ENCODE measurements at places on chromosomes 3 and 15. TPM values are rescaled to one million over a fixed set of nuclear protein-coding genes. Genes with fewer than 3 reads are reported as not detected.

DNA sequence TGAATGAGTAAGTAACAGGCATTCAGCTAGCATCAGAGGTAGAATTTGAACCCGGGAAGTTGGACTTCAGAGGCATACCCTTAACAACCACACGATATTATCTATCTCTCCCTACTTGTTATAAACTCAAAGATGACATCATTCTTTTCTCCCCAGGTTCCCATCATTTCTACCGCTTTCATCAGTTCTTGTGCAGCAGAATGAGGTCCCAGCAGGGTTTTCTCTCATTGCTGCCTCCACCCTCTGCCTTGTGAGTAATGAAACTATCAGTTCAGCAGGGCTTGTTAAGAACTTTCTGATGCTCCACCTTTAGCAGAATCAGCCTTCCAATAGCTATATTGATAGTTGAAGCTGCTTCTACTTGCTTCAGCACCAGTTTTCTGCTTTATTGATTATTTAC is 487.5 kb upstream of the KCNMB2 start:
- no peaks in the 10 kb centered on the region for H3K27me3 ChIP-seq
- H3K36me3 ChIP-seq: no peaks in the 10 kb centered on the region

DNA sequence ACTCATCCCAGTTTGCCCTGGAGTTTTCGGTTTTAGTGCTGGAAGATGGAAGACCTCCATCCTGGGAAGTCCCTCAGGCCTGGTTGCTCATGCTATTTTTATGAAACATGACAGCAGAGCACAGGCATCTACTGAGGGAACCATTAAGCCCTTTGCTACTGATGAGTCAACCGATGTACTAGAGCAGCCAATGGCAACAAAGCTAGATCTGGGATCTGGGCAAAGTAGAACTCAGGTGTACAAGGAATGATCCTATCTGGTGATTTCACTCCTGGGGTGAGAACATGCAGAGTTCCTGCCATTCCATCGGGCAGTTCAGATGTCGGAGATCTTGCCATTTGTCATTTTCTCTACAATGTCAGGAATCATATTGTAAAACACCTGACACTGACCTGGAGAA is 166.2 kb upstream of the NSMCE3 start:
- DNase-seq: no peak
- H3K36me3 ChIP-seq: no peaks in the 10 kb centered on the region
- H3K27ac ChIP-seq: no peak overlapping the region
- no peaks in the 10 kb centered on the region for H3K4me1 ChIP-seq

GRCh38 chr3:11523572-11524101 is 120.1 kb downstream of the VGLL4 start:
- no peak for DNase-seq
- H3K4me1 ChIP-seq: no peaks in the 10 kb centered on the region
- no peaks in the 10 kb centered on the region for H3K36me3 ChIP-seq
- H3K27me3 ChIP-seq: no peaks in the 10 kb centered on the region
- no peak overlapping the region for H3K4me3 ChIP-seq
- H3K27ac ChIP-seq: peak overlapping the region; percentile 31

DNA sequence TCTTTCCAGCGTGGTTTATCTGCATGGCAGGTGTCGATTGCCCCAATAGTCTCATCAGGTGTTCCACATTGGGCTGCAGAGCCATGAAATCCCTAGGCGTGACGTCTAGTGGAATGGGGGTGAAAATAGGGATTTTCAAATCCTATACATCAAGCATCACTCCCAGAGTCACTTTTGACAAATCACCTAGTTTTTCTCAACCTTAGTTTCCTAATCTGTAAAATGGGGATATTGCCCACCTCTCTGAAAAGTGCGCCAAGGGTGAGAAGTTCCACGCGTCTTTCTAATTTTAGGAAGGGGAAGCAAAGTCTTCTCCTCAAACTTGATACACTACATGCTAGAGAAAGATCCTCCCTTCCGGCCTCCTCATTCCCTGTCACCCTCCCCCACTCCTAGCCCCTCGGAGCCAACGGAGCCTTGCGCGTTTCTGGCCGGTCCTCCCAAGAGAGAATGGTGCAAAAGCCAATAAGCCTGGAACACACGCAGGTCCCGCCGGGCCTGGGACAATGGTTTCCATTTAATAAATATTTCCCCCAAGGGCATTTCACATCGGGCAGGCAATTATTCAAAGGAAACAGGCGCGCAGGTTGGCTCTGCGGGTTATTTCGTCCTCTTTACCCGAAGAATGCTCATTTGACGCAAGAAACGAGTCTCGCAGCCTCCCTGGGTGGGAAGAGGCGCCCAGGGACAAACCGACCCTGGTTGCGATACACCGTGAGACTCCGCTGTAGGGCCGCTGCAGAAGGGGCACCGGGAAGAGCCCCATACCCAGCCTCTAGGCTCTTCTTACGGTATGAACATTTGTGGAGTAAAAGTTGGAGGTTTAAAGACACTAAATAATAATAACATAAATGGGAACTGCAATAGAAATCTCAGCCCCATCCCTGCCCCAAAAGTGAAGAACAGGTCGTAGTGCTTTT is 1.2 kb upstream of the SOX14 start:
- no peak overlapping the region for H3K4me3 ChIP-seq
- peaks cover 92% of the 10 kb centered on the region for H3K27me3 ChIP-seq
- H3K36me3 ChIP-seq: no peaks in the 10 kb centered on the region

DNA sequence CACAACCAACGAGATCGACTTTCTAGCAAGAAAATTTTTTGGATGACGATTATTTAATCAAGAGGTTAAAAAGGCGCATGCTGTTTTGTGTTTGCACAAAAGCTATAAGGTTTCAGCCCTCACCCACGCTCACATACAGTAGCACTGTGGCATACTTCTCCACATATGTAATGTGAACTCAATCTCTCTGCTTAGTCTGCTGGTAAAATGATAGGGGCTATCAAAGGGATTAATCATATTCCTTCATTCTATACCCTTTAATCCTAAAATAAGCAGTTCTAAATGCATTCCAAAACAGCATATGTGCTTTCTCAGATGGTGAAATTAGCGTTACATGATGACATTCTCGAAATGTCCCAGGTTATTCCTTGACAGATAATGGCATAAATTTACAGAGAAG is 196.9 kb upstream of the PRICKLE2 start:
- no peaks in the 10 kb centered on the region for H3K27me3 ChIP-seq
- DNase-seq: no peak
- no peaks in the 10 kb centered on the region for H3K4me1 ChIP-seq
- no peak overlapping the region for H3K4me3 ChIP-seq
- H3K27ac ChIP-seq: no peak overlapping the region
- H3K36me3 ChIP-seq: no peaks in the 10 kb centered on the region

DNA sequence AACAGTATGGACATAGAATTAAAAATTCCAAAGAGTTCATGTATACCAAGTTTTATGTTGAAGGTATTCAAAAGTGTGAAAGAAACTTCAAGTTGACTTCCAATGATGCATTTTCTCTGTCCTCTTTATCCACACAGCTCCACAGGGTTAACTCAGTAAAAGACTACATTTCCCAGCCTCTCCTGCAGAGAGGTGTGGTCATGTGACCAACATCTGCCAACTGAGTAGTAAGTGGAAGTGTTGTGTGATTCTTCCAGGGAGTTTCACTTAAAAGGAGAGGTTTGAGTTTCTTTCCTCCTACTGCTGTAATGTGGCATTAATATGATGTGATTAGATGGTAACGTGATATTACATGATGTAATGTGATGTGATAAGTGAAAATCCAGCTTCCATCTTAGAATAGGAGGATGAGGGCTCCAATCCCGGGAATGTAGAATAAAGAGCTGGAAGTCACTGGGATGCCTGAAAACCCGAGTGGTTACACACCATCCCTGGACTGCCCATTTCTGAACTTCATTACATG is 280.6 kb downstream of the ARRDC4 start:
- H3K27me3 ChIP-seq: no peaks in the 10 kb centered on the region
- DNase-seq: no peak
- H3K4me1 ChIP-seq: no peaks in the 10 kb centered on the region
- no peaks in the 10 kb centered on the region for H3K36me3 ChIP-seq

The ARGFX gene
- total RNA-seq: not detected
